Ascending aorta (tissue), 2 donors: ENCODE measurements at places on chromosomes 4 and X.
A peak's percentile ranks its signal among the peaks of the same experiment; 100 is the strongest.

DNA sequence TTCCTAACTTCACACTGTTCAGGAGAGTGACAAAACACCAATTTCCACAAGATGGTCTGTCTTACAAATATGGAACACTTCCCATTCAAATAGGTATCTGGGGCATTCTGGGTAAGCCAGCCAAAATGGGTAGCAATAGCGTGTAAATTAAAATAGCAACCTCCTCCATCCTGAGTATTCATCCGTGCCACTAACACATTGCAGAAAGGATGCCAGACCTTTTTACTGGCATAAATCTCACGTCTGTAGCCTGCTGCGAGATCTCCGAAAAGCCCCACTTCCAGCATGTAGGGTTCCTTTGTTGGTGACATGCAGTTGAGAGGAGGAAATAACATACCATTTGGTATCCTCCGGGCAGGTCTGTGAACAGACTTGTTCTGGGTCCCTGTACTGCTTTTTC lies 52.7 kb upstream of the RAI2 start:
- no peak for DNase-seq

DNA sequence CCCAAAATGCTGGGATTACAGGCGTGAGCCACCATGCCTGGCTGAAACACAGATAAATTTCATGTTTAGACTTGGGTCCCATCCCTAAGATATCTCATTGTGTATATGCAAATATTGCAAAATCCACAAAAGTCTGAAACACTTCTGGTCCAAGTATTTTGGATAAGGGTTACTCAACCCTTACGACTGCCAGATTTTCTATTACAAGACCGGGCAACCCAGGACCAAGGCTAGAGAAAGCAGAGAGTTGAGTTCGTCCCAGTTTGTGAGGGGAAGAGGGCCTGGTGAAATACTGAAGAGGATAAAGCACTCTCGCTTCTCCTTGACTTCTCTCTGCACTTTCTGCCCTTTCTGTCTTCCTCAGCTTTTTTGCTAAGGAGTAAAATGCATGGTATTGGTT lies 34.5 kb downstream of the ZFX start:
- no peak for DNase-seq

- DNase-seq: no peak
Observed at GRCh38 chr4:29734343-29735213, 985.6 kb upstream of the PCDH7 start.

- no peak for DNase-seq
Observed at GRCh38 chr4:25401066-25401465, 24.0 kb downstream of the ANAPC4 start.

DNA sequence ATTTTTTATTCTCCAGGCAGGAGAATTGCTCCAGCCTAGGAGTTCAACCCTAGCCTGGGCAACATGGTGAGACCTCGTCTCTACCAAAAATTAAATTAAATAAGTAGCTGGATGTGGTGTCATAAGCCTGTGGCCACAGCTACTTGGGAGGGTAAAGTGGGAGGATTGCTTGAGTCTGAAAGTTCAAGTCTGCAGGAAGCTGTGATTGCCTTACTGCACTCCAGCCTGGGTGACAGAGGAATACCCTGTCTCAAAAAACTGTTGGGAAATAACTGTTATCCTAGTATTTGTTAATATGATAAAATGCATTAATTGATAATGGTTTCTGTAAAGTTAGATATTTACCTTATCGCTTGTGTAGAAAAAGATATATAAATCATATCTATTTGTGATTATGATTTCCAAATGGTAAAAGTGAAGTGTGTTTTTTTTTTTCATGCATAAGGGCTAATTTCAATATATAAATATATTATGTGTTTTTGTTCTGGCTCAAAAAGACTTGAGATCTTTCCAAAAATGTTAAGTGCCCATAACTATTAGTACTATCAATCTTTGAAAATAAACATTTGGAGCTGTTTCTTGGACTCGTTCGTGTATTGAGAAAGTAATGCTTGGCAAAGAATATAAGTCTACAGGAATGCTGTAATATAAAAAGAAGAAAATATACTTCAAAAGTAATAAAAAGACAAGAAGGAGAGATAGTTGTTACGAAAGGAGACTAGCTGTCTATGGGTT lies 396.6 kb downstream of the ADGRL3 start:
- DNase-seq: no peak

DNA sequence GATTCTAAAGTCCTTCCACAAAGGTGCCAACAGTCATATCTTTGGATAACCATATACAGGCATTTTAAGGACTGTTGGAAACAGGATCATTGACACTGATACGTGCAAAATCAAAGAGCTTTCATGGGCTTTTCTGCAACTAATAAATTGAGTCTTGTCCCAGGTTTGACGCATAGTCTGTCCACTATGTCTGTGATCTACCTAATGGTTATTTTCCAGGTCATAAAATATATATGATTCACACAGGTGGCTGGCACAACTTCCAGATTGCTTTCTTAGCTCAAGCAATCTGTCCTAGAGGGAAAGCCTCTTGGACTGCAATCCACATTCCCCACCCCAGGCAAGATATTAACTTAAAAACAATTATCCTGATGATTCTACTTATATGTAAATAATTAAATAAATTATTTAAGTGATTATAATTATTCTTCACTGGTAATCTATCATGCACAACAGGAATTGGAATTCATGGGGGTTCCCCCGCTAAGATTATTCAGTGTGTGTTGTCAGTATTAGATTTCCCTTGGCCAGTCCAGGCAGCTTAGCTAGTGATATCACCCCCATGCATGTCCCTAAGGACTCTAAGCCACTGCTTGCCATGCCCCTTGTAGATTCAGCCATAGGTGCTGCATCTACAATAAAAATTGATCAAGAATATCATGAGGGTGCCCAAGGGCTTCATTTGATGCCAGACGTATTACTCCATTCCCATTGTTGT lies 97.8 kb downstream of the TLL1 start:
- no peak for DNase-seq

DNA sequence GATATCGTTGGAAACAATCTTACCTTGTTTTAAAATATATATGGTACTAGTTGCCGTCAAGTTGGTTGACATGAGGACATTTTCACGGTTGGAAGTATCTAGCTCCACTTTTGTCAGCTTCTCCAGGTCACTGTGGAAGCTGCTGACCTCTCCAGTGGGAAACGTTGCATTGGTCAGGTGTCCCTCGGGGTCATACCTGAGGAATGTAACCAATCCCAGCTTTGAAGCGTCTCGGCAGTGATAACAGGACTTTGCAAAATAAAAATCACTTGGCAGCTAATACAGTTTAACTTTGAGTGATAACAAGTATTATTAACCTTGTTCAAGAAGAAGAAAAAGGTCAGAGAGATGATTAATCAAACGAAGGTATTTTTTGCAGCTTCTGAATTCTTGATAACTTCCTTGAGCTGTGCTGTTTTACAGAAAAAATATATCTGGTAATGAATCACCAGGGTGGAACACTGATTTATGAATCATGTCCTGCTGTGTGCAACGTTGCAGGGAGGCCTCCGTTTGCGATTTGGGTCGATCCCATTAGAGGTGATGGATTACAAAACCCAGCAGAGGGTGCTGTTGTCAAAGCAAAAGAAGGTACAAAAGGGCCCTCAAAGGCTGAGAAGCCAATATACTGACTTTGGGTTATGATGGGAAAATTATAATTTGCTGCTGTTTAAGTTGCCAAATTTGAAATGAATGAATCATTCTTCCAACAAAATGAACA lies 60.1 kb downstream of the SH2D1A start:
- DNase-seq: no peak

DNA sequence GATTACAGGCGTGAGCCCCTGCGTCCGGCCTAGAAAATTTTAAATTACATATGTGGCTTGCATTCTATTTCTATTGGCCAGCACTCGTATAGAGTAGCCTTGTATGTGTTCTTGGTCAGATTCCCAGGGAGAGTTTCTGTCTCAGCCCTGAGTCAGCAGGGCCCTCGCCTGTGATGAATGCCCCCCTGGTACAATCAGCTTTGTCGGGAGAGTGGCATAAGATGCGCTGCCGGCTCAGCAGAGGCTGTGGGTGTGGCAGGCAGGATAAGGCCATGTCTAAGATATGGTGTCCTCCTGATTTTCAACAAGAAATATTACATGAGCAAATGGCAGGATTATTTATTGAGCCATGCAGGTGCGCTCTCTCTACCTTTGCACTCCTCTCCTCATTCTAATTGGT lies 1.6 kb upstream of the REELD1 start:
- DNase-seq: no peak

DNA sequence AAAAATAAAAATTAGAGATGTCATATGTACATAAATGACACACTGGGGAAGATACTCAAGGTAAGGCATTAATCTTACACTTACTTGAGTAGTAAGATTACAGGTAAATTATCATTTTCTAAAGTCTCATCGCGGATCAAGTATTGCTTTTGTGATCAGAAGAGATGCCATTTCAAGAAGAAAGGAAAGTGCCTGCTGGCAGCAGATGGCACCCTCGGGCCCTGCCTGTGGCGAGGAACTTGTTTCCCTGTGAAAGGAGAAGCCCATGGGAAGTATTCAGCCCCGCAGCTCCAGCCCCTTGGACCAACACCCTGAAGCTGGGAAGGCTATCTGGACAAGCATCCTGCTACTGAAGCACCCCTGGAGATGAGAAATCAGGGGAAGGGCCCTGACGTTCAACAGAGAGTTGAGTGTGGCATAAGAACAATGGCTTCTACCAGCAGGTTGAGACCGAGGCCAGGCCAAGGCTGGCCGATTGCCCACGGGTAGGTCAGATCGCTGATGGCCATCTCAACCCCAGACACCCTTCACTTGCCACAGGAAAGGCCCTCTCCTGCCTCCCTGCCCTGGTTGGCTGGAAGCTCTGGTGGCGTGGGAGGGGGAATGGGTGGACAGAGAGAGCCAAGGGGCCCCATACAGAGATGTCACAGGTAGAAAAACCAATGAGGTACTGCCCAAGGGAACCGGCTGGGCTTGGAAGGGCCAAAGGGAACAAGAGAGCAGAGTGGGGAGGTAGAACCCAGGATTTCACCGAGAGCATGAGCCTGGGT lies 18.8 kb upstream of the MXD4 start:
- no peak for DNase-seq

DNA sequence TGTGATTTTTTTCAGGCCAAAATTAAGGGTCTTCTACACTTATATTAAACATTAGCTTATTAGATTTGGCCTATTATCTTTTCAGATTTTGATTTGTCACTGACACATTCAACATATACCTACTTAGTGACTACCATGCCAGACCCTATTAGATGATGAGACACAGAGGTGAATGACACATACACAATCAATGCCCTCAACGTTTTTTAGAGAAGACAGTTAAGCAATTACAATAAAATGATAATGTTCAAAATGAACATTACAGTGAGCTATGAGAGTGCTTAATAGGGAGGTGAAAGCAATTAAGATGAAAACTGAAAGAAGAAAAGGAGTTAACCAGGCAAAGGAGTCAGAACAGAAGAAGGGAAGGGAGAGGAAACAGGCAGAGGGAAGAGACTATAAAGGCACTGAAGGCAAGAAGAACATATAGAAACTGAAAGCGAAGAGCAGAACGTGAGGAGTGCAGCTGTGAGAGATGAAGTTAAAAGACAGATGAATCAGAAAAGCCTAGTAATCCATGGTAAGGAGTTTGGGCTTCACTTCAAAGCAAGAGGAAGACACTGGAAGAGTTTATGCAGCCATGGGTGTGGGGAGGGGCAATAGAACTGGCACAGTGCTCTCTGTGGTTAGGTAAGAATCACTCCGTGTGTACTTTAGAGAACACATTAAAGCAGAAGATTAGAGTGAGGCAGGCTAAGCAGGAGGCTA lies 119.0 kb downstream of the REELD1 start:
- no peak for DNase-seq

DNA sequence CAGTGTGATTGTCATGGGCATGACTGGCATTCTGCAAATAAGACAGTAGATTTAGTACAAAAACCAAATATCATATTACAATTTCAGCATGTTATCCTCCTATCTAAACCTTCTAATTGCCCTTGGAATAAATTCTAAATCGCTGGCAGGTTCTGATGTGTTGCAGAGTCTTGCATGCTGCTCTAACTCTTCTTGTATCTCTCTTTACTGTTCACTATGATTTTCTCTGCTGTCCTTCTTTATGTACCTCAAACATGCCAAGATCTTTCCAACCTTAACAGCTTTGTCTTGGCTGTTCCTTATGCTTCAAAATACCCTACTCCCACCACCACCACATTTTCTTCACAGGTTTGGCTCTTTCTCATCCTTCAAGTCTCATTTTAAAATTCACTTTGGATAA lies 43.0 kb upstream of the KCNIP4 start:
- DNase-seq: no peak

- peak; percentile 78 for DNase-seq
Observed at GRCh38 chrX:2691543-2692220, 587 bp downstream of the CD99 start.

DNA sequence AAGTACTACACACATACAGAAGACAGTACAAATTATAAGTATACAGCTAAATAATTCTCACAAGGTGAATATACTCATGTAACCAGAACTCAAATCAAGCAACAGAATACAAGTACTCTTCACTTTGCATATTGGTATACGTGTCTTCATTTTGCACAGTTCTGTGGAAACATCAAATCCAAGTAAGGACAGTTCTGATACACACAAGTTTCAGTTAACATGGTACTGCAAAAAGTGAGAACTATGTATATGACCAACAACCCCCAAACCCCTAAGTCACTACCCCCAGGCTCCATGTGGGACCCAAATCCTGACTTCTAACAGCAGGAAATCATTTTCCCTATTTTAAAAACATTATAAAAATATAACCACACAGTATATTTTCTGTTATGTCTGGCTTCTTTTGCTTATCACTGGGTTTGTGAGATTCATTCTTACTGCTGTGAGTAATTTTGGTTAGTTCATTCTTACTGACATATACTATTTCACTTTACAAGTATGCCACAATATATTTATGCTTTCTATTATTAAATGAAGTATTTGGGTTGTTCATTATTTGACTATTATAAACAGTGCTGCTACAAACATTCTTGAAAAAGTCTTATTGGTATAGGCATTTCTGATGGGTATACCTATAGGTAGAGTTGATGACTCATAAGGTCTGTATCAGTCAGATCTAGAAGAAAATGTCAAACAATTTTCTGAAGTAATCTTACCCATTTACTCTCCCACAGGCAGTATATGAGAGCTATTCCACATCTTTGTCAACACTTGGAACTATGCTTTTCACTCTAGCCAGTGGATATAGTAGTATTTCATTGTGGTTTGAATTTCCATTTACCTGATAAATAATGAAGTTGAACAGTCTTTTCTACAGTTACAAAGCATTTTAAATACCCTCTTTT lies 47.0 kb downstream of the SCLT1 start:
- no peak for DNase-seq

GRCh38 chr4:37967736-37968135 lies 7.5 kb downstream of the PTTG2 start:
- DNase-seq: no peak

DNA sequence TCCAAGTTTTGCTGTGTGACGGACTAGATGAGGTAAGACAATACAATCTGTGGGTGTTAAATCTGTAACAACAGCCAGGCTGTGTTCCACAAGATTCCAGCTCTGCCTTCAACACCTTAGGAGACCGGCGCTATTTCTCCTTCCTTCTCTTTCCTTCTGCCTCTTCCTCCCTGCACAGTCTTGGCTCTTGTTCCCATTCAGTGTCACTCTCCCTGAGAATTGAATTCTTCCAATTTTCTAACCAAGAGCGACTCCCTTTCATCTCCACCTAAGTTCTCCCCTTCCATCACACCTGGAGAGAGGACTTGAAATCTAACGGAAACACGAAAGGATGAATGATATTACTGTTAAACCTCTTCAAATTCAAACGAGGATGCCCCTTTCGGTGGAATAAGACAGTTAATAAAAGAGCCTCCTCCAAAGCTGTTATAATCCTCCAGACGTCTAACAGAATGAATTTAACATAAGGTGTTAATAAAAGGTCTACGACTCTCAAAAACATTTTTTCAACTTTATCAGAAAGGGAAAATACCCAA lies 2.7 kb downstream of the EPHA5 start:
- no peak for DNase-seq

GRCh38 chr4:5925419-5926200 lies 32.7 kb upstream of the CRMP1 start:
- no peak for DNase-seq
